ENCODE measurements at places on chromosomes 12 and 14.

GRCh38 chr12:23049180-23049579, 424.2 kb downstream of the ETNK1 start:
- no peak for DNase-seq

GRCh38 chr12:21921436-21921835, 19.8 kb downstream of the ABCC9 start:
- DNase-seq = no peak

- no peak for DNase-seq
Measured at GRCh38 chr12:107152315-107152714, 59.0 kb upstream of the CRY1 start.

DNA sequence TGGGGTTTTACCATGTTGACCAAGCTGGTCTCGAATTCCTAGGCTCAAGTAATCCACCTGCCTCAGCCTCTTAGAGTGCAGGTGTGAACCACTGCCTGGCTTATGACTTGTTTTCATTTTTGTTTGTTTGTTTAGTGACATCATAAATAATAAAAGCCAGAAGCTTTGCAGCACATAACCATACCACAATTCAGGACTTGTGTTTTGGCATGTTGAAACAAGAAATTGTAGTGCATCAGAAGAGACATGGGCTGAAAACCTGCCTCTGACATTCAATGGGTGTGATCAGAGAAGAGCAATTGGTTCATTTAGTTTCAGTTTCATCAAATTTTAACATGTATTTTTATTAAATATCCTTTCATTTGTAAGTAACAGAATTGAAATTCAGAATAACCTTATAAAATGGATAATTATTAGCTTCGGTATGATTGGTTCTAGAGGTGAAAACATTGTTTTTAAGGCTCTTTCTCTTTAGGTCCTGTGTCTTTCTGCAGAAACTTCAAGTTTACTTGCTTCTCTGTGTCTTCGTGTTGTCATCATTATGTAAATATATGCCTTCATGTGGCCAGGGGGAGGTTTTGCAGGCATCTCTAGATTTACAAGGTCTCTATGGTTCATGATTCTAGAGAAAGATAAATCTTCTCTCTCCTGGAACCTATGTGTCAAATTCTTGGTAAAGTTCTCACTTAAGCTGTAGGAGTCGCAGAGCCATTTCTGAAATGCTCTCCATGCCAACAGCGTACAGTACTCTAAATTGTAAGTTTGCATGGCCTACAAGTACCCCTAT, 312.0 kb downstream of the KCNC2 start:
- DNase-seq = no peak

GRCh38 chr14:42804141-42804540, 1197.5 kb downstream of the LRFN5 start:
- DNase-seq = no peak

DNA sequence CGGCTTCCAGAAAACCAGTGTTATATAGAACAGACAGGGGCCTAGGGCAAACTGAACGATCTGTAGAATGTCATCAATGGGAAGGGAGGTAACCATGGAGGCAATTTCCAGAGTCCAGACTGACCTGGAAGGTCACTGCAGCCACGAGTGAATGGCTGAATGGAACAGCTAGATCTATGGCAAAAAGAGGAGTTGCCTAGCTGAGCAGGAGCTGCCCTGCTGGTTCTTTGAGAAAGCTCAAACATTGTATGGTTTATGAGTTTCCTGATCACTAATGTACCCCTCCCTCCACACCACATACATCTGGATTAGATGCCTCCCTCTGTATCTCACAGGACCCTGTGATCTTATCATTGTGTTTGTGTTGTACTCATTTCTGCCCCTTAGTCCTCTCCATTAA, 1.0 kb upstream of the RERG start:
- DNase-seq = no peak

DNA sequence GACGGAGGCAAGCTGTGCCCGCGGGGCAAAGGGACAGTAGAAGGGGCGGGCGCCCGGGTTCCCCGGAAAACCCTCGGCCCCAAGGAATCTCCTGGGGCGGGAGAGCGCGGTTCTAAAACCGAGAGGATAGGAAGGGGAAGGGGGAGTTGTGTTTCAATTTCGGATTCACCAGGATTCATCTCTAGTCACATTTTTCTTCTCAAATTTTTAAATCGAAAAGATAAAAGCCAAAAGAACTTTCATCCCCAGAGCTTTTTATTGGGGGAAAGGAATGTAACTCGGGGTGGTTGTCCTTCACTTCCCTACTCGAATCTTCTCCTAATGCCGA, 1.4 kb downstream of the BMP4 start:
- no peak for DNase-seq

GRCh38 chr14:69710378-69710777, 56.6 kb upstream of the SRSF5 start:
- DNase-seq = no peak

GRCh38 chr12:116202940-116203339, 74.6 kb downstream of the MED13L start:
- DNase-seq = no peak

DNA sequence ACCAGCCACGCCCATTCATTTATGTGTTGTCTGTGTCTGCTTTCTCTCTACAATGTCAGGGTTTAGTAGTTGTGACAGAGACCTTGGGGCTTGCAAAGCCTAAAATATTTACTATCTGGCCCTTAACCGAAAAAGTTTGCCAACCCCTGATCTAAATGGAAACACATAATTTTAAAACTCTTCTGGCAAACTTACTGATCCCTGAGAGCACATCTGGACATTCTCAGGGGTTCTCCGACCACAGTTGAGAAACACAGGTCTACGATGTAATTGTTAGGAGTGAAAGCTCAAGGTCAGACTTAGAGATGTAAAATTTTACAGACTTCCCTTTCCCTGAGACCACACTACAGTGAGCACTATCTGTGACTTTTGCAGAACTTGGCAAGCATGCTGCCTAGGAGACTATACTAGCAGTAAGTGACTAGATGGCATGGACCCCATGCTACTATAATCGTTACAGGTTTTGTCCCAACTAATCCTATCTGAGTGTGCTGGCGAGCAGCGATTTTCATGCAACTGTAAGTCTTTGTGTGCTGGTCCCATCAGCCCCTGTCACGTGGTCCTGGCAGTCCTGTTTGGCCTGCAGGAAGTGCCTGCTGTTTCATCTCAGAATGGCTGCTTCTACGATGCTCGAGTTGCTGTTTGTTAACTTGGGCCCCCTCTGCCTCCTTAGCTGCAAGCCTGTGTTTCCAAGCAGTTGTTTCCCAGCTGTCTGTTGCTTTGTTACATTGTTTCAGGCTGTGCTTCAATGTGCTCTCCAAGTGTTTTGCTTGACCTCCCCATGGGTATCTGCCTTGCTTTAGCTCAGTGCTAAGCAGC, 21.6 kb downstream of the TMTC2 start:
- no peak for DNase-seq

DNA sequence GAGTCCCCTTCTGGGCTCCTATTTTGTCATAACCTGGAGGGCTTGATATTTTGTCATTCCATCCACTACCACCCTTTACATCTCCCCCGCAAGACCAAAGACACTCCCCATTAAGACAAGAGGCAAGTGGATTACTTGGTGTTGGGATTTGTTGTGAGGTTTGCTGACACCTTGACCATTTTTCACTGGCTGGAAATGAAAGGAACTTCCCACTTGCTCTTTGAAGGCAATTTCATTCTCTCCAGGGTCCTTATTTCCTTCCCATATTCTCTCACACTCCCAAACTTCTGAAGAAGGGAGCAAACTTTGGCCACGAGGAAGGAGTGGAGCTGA, 14.9 kb downstream of the AGAP2 start:
- no peak for DNase-seq

GRCh38 chr14:105258846-105259245, 10.5 kb downstream of the BTBD6 start:
- no peak for DNase-seq

DNA sequence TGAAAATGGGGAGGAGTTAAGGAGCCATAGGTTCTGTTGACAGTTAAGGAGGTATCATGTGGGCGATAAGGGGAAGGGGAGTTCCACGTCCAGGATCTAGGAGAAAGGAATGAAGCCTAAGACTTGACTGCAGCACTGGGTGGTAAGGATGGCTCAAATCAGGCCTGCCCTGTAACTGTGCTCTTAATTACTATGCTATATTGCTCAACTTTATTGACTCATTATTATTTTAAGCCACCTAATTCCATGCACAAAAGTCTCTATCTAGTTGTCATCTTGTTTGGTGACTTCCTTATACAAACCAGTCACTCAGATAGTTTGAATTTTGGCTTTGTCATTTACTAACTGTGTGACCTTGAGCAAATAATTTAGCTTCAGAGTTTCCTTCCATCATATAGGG, 242.1 kb upstream of the ARHGAP5 start:
- DNase-seq = no peak

DNA sequence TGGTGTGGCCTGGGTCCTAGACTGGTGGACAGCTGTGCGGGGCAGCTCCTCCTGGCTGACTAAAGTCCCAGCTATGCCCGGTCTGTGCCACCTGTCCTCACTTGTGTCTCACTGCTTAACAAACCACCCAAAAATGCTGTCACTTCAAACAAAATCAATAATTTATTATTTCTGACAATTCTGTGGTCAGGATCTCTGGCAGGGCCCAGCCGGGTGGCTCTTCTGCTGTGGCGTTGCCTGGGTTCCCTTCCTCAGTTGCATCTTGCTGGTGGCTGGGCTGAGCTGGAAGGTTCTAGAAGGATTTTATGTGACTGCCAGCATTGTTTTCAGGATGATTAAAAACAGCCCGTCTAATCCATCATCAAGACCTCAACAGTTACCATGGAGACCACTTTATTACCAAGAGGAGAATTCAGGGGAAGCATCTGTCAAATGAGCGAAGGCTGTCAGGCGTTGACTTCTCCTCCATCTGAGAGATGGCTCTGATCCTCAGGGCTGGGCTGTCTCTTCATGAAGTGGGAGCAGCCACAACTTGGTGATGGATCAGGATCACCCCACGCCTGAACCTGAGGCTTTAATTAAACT, 280.6 kb upstream of the SFSWAP start:
- DNase-seq = no peak

DNA sequence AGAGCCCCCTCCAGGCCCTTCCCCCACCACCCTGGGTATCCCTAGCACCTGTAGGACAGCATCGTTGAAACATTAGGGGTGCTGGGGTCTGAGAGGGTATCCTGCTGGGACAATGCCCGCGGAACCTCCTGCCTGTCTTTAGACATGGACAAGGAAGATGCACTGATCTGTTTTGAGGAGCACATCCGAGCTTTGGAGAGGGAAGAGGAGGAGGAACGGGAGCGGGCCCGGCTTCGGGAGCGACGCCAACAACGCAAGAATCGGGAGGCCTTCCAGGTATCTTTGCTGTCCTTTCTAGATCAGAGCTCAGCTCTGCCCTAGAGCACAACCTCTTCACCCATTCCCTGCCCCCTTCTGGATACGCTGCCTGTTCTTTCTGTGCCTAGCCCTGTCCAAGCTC, 13.2 kb downstream of the PRPF40B start:
- DNase-seq = no peak

- peak; percentile 14 for DNase-seq
Measured at GRCh38 chr12:57085999-57086492, 2.9 kb upstream of the NAB2 start.

GRCh38 chr12:118185602-118186397, 49.9 kb downstream of the PEBP1 start:
- no peak for DNase-seq

DNA sequence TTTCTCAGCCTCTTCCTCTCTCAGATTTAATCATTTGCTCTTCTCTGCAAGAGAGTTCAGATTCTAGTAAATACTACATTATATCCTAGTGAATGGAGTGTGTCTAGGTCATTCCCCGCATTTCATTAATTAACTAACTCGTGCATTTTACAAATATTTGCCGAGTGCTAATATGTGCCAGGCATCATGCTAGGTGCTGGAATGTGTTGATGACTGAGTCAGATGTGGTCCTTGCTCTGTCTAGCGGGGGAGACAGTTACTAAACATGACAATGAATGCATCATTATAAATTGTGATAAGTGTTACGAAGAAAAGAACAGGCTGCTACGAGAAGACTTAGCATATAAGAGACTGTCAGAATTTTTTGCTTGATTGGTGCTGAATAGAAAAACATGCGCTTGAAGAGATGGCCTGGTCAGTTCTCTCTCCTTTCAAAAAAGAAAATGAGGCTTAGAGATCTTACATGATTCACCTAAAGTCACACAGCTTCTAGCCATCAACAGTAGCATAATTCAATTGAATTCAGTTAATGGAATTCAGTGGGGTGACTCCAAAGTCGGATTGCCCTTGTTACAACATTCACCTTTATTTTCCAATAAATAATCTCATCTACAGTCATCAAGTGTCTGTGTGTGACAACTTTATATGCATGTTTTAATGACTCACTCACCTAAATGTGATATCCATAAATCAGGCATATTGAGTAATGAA, 48.7 kb upstream of the MAX start:
- DNase-seq = no peak

- no peak for DNase-seq
Measured at GRCh38 chr12:112924986-112925385, 13.3 kb upstream of the OAS3 start.

DNA sequence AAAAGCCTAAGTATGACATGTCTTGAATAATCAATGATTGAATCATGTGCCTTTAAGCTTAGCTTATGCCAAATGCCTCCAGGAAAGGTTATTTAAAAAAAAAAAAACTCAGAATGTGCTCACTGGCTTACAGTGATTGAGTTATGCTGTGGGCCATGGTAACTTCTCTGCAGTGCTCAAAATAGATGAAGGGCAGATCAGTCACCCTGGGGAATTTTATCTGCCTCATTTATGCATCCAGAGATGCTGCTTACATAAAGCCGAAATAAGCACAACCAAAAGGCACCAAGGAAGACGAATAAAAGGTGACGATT, 118.7 kb upstream of the MDM1 start:
- no peak for DNase-seq

DNA sequence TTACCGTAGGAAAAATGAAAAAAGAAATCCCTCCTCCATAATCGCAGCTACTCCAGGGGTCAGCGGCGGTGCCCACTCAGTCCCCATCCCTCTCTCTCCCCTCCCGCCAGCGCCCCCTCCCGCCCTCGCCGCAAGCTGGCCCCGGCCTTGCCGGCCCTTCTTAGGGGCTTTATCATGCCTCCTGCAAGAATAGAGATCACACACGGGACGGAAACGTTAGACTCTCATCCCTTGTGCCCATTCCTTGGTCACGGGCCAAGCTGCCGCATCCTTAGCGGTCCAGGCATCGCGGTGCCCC, 692 bp upstream of the COX14 start:
- DNase-seq = no peak

GRCh38 chr12:25957793-25958427, 572 bp upstream of the RASSF8 start:
- DNase-seq = no peak

Measured in NCI-H2227 treated with DMSO at 0.1 percent for 48 hours (cell line).